Activated CD4-positive, alpha-beta T cell treated with anti-CD3 and anti-CD28 coated beads for 48 hours (primary cell): ENCODE measurements at places on chromosomes 1 and 21.

DNA sequence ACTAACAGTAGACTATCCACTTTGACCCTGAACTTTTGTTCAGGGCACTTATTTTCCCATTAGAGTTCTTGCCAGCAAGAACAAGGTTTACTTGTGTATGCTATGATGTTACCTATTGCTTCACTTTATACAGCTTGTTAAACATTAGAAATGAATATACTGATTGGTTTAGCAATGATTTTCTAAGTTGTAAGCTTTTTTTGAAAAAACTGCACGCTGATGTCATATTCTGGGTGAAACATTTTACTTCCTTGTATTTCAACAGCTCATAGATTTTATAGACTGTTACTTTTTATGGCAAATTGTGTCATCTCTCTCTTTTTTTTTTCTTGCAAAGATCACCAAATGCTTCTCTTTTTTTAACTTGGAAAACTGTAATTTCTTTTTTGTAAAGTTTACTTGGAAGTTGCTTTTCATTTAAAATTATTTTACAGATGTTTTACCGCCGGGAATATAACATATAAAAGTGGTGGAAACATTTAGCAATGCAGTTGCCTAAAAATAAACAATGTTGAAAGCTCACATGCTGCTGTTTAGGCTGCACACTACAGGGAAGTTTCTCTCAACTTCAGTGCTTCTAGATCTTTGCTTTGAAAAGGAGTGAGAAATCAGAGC is 215.3 kb upstream of the NFIA start:
- DNase-seq: no peak

- DNase-seq: no peak
Measured at GRCh38 chr1:68799096-68799495, 302.2 kb upstream of the DEPDC1 start.

DNA sequence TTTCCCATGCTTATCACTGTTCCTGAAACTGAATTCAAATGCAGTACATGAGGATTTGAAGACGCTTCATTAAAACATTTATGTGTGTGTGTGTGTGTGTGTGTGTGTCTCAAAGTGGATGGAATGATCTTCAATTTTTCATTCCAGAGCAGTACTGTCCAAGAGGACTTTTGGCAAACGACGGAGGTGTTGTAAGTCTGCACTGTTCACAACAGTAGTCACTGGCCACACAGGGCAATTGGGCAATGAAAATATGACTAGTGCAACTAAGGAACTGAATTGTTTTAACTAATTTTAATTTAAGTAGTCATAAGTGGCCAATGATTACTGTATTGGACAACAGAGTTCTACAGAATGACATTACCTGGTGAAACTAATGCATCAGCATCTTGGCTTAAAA is 5.0 kb downstream of the TAF5L start:
- no peak for DNase-seq

DNA sequence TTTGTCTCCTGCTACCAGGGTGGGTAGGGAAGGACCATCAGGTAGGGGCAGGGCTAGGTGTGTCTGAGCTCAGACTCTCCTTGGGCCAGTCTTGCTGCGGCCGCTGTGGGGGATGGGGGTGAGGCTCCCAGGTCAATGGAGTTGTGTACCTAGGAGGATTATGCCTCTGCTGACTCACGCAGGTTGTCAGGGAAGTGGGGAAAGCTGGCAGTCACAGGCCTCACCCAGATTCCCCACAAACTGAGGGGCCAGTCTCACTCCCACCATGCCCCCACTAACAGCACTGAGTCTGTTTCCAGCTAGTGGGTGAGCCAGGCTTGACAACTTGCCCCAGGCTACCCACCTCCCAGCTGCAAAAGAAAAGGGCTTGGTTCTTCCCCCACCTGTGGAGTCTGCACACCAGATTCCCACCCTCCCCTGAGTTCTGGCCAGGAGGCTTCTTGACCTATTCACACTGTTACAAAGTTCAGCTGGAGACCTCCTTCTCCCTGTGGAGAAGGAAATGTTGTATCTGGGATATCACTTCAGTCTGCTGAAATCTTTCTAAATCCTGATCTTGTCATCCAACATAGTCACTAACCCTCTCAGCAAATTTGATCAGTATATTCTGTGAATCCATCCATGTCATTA is 69.2 kb upstream of the GJA8 start:
- DNase-seq: no peak

DNA sequence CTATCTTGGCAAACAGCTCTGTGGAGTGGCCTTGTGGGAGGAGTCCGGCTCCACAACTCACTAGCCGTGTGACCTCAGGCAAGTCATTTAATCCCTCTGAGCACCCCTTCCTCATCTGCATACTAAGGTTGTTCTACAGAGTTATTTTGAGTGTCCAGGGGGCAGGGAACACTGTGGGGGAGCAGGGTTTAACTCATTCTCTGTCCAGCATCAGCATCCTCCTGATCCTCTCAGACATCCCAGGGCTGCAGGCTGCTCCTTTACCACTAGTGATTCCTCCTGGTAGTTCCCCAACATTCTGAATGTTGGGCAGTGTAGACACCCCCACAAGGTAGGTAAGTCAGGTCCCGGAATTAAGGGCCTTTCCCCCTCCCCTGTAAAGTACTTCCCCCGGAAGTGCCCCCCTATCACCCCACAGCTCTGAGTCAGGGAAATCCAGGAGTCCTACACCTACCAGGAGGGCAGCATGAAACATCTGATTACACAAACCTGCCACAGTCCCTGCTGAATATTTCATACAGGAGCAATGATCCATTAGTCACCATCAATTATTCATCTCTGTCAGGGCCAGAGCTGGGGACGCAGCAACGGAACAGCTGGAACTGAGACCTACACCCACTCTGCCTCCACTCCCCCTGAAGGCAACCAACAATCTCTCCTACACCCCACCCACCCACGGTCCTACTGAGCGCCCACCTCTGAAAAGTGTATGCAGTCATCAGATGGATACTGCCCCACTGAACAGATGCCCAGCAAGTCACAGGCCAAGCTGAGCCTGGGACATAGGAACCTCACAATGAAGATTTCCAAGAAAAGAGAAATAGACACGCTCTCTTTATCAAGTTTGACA is 20.5 kb downstream of the SYT2 start:
- no peak for DNase-seq

DNA sequence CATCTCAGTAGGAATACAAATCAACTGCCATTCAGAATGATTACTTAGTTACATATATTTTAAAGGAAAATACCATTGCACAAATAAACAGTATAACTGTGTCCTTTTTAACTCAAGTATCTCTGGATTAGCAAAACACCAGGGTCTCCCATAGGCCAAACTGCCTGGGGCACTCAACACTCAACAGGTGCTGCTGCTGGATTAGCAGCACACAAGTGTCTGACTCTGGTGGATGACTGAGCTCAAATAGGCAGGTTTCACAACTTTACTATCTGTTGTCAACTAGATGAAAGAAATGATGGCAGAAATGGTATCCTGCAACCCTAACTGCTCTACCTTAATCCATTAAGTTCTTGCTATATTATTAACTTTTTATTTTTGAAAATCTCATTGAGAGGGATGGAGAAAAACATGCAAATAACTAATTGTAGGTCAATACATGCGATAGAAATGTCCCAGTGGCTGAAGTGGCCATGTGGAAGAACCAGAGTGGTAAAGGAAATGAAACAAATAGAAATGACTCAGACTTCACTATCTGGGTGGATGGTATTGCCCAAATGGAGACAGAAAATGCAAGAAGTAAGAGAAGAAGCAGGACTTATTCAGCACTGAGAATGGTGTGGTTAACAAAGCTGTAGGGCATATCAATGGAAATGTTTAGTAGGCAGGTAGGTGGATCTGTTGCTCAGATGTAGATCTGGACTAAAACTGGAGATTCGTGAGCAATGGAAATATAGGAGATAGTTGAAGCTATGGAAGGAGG is 90.8 kb upstream of the CCDC190 start:
- no peak for DNase-seq

- DNase-seq: no peak
Measured at GRCh38 chr1:1918901-1919303, at the start of gene TMEM52. Gene TMEM52 (minus strand): TSS chr1:1919279. CDS start chr1:1919265, 14 bp downstream.

GRCh38 chr1:226719596-226720387 is 19.3 kb downstream of the ITPKB start:
- no peak for DNase-seq

DNA sequence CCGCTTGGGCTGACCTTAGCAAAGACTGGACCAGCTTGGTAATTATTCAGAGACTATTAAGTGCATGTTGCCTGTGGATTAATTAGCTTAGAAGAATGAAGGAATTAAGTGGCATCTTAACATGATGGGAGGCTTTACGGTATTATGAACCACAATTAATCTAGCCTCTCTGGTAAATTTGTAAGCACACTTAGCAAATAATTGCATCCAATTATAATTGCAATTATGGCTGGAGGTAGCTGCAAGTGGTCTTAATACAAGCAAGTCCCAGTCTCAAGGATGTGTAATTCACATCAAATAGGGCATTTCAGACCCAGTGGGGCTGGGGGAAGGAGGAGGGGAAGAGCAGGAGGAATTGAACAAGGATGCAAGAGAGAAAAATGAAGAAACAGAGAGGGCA is 151.6 kb downstream of the CNIH3 start:
- DNase-seq: no peak

DNA sequence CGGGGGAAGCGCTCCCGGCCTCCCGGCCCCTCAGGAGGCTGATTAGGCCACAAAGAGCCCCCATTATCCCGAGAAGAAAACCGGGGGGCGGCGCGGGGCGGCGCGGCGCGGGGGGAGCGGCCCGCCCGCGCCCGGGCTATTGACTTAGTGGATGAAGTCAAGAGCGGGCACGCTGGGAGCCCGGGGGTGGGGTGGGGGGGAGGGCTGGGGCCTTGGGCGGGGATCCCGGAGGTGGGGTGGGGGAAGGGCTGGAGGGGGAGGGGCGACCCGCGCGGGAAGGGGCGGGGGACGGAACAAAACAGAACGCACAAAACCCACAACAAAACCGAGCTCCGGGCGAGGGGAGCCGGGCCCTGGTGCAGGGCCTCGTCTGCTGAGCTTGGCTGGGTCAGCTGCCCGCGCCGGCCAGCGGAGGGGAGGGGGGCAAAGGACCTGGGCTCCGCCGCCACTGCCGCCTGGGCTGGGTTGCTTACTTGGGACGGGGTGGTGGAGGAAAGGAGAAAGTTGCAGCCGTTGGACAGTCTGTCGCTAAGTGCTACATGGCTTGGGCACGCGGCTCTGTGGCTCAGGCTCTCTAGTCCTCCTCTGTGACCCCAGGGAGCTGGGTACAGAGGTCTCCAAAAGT is 16.3 kb downstream of the PAX7 start:
- DNase-seq: no peak

GRCh38 chr1:4027008-4027407 is 126.9 kb upstream of the C1orf174 start:
- no peak for DNase-seq

GRCh38 chr1:81827942-81828341 is 27.2 kb downstream of the ADGRL2 start:
- no peak for DNase-seq

DNA sequence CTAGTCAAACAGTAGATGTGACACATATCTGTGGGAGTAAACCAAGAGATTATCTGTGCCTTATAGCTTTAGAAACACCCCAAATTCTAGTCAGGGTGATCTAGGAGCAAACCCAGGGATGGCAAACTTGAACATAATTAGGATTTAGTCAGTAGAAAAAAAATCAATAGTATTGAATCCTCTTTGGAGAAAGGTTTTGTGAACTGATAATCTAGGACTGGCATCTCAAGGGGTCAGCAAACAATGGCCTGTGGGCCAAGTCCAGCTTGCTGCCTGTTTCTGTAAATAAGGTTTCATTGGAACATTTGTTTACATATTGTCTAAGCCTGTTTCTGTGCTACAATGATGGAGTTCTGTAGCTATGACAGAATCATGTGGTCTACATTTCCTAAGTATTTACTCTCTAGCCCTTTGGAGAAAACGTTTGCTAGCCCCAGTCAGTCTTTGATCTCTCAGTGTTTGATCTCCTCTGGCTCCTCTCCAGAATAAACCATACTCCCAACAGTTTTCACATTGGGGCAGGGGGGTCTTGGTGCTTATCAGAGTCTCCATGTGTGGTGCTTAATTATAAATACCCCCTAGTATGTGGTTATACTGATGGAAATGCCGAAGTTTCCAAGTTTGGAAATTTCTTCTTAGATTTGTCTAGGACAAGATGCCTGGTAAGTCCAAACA is 385.8 kb downstream of the NTNG1 start:
- no peak for DNase-seq

GRCh38 chr1:193558491-193559028 is 372.1 kb upstream of the B3GALT2 start:
- no peak for DNase-seq

GRCh38 chr1:45322486-45323040 is 4.1 kb upstream of the HPDL start:
- DNase-seq: no peak

GRCh38 chr1:17587693-17588047 is 48.2 kb downstream of the ARHGEF10L start:
- no peak for DNase-seq

GRCh38 chr1:108817016-108817415 is 39.9 kb downstream of the AKNAD1 start:
- DNase-seq: no peak

DNA sequence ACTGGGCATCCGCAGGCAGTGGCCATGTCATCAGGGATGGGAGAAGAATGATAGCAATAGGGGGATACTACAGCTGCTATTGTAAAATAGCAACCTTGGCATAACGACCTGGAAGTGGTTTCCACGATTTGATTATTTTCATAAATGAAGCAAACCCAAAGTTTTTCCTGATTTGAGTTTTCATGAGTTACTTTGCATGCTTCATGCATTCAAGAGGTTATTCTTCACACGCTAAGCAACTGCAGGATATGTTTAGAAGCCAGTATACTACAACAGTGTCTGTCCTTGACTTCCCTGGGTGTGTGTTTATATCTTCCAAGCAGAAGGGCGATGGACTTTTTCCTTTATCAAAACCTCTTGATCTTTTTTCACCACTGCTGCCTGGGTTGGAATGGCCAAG is 281.1 kb upstream of the DUSP10 start:
- no peak for DNase-seq

GRCh38 chr1:248155927-248156326 is 11.0 kb downstream of the OR2M5 start:
- DNase-seq: no peak

DNA sequence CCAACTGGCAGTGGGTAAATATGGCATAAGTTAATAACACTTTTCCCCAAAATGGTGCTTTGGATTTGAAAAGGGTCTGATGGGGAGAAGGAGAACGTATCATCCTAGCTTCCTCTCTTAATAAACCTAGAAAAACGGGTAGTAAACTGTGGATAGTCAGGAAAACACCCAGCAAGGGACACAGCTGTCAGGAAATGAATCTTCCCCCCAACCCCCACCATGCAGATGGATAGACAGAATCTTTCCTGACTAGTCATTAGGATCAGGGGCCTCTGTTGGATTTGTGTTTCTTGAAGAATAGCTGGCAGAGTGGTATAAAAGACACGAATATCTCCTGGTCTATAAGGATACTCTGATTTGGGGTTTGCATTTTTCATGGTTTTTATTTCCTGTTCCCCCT is 22.5 kb upstream of the LAX1 start:
- DNase-seq: no peak
